ENCODE measurements at places on chromosomes 7 and 10. TPM values are rescaled to one million over a fixed set of nuclear protein-coding genes. Genes with fewer than 3 reads are reported as not detected.

DNA sequence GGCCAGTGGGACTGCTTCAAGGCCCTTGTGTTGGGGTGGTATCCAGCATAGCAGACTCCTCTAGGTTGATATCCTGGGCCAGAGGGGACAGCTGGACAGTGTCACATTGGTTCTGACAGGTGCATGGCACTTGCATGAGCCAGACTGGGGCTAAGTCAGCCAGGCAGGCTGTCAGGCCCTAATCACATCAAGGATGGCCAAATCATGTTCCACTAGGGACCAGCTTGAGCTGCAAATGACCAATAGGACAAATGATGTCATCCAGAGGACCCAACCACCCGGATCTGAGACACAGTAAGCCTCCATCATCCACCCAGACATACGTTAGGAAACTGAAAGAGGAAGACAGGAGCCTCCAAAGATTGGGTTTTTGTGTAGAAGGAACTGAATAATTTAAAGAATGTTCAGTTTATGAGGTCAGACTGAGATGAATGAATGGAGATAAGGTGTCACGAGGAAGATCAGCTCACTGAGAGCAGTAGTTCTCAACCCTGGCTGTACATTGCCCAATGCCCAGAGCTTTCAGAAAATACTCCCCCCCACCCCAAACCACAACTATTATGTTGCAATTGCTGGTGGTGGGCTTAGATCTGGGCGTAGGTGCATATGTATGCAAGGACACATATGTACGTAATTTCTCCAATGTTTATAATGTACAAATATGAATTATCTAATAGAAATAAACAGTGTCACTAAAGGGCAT is 75.2 kb upstream of the INHBA start:
- DNase-seq, result no peak

The INPP5F gene
- 4.1 TPM for polyA plus RNA-seq

DNA sequence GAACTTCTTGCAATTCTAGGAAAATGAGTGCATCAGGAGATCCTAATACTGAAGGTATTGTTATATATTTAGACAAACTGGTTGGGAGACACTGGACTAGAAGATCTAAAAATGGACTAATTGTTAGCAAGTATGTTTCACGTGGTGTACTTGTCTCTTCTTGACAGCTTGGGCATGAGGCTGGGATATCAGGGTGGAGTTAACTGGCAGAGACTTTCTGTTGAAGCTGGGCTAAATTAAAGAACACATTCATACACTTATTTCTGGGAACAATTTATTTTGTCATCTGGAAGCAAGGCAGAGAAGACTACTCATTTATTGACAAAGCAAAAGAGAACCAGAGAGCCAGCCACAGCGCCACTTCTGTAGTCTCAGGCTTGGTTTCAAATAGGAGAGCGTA is 25.9 kb downstream of the TYW1 start:
- DNase-seq, result no peak

DNA sequence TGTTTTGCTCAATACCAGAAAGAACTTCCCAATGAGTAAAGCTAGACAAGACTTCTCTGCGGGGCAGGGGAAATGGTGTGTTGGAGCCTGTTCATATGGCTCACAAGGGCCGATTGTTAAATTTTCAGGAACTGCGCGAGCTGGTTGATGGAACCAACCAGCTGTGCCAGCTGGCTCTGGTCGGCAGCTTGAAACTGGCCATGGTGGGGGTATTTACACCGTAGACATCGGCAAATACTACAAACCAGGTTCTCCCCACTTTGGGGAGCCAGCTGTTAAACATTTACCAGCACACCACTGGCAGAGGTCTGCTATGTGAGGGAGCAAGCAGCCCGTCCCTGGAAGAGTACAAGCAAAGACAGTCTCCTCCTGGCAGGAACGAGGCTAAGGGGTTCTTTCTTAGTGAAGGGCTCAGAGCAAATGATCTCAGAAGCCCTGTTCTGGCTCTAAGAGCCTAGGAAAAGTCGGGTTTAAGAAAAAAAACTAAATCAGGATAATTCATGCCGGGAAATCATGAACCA is 8.8 kb upstream of the ZMIZ1 start:
- DNase-seq, result no peak

DNA sequence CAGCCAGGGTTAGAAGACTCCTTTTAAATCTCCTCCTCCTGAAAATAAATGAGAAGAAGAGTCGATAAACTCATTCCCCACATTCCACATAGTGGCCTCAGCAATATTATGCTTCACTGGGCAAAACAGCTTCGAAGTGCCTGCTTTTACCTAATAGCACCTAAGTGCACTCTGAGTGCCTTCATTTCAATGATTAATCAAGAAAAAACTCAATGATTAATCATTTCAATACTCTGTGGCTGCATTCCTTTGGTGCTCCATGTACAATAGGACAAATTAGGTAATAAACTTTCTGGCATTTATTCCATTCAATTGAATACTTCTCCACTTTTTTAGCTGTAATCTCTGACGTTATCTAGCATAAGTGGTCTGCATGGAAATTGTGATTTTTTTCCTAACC is 174.6 kb downstream of the CCDC71L start:
- DNase-seq, result peak; percentile 59

DNA sequence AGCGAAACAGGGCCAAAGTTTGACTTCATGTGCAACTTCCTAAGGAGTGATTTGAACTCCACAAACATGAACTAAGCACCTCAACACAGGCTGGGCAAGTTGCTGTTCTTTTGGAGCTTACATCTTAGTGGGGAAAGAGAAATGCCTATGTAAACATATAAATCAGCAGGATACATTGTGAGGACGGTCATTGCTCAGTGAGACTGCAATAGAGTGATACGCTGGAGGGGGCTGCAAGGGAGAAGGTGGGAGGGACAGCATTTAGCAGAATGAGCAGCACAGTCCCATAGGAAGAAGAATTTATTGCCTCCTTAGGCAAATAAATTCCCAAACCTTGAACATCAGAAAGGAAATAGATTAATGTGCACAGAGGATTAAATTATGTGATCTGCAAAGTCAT is 90.0 kb downstream of the EGFR start:
- DNase-seq, result no peak

The EFCAB10 gene
- not detected for polyA plus RNA-seq

- DNase-seq, result no peak
Measured at GRCh38 chr10:78614267-78614666, 454.5 kb upstream of the ZMIZ1 start.

The LRRTM3 gene
- not detected for polyA plus RNA-seq

The OSBPL3 gene
- 26.5 TPM for polyA plus RNA-seq

- no peak for DNase-seq
Measured at GRCh38 chr7:28179120-28180030, 1.2 kb downstream of the JAZF1 start.

- no peak for DNase-seq
Measured at GRCh38 chr7:131483586-131483985, 72.8 kb downstream of the PODXL start.

GRCh38 chr10:64041185-64041988 is 520.2 kb downstream of the REEP3 start:
- DNase-seq, result peak; percentile 3

DNA sequence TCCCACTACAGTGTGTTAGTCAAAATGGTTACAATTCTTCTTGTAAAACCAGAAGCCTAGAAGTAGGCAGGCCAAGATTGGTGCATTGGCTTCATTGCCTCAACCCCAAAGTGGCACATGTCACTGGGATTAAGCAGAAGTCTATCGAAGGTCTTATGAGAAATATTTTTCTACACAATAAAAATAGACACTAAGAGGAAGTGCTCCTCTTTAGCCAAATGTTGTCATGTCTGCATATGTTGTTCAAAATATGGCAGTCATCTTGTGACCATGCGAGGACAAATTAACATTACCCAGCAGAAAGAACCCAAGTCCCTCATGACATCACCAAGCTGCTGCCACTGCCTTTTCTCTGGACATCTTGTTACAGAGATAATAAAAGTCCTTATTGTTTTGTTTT is 6.3 kb upstream of the NSMCE4A start:
- no peak for DNase-seq

GRCh38 chr10:83536426-83536825 is 602.9 kb upstream of the GHITM start:
- peak; percentile 65 for DNase-seq

The PTF1A gene
- polyA plus RNA-seq, result not detected

DNA sequence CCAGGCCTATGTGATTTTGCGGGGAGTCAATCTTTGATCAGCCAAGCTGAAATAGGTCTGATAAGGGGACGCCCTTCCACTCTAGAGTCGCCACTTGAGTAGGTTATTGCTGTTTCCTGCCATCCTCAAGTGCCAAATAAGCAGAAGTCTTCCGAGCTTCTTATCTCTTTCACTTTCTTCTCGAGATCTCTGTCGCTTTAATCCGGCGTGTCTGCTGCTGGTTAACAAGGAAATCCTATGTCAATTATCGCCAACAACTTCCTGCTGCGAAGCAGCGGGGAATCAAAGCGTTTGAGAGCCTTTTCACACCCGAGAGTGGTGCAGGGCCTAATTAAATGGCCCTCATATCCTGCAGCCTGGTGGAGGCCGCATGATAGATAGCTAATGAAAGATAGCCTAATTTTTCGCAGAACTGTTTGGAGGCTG is 215.9 kb downstream of the RAB11FIP2 start:
- DNase-seq, result no peak

The PHTF2 gene
- 27.8 TPM for polyA plus RNA-seq

- no peak for DNase-seq
Measured at GRCh38 chr7:24214670-24215069, 69.3 kb upstream of the NPY start.

The CFTR gene
- polyA plus RNA-seq, result not detected

- no peak for DNase-seq
Measured at GRCh38 chr7:131525820-131526219, 30.6 kb downstream of the PODXL start.

DNA sequence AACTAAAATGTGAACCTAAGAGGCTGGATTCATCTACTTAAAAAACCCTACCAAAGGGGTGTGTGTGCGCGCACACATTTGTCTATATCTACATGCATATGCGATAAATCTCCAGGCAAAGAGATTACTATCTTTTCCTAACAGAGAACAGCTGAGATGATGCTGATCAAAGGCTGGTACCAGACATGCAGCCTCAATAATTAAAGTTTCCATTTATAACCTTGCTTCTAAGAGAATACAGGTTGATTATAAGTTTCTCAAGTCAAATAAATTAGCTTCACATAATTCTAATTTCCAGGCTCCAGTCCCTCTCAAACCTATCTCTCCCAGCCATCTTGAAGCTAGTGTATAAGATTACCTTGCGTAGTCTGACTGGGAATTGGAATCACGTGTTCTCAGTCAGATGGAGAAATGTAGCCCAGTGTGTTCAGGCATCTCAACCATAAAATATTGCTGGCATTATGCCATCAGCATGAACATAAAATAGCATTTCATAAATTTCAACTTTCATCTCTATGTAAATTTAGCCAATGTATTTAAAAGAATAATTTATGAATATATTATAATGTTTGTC is 1062.0 kb downstream of the XPNPEP1 start:
- no peak for DNase-seq

Measured in BJ (cell line).